Omental fat pad (tissue), 4 donors: ENCODE measurements at places on chromosomes 2 and 18.

DNA sequence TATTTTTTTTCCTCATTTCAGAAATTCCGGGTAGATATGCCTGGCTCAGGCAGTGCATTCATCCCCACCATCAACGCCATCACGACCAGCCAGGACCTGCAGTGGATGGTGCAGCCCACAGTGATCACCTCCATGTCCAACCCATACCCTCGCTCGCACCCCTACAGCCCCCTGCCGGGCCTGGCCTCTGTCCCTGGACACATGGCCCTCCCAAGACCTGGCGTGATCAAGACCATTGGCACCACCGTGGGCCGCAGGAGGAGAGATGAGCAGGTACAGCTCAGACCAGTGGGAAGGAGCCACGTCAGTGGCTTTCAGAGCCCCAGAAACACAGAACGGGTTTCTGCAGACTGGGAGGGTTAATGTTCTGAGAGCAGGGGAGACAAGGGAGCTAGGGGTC lies 11.4 kb downstream of the FOSL2 start:
- no peak for DNase-seq

GRCh38 chr2:179235463-179236108 lies 29.0 kb downstream of the SESTD1 start:
- no peak for DNase-seq

GRCh38 chr2:126699716-126700581 lies 44.0 kb downstream of the GYPC start:
- DNase-seq = no peak

- no peak for DNase-seq
These were observed 1.9 kb upstream of the SYT4 start for GRCh38 chr18:43279015-43279744.

GRCh38 chr18:50697509-50697908 lies 122.3 kb downstream of the MRO start:
- no peak for DNase-seq

DNA sequence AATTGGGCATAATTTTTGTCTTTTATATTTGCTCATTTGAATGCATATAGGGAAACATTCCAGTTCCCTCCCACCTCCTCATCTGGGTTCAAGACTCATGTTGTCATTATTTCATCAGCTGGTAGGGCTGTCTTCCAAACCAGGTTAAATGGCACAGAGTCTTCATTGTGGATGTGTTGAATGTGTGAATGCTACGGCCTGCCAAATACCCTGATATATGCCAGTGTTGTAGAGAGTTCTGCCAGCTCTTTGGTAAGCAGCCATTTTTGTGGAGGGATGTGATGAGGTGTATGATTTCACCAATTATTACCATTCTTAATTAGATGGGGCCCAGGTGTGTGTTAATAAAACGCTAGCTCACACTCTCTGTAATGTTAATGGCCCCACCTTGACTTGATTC lies 121.7 kb downstream of the LYPD6B start:
- DNase-seq = no peak

GRCh38 chr2:25279091-25279651 lies 62.6 kb downstream of the DNMT3A start:
- no peak for DNase-seq

DNA sequence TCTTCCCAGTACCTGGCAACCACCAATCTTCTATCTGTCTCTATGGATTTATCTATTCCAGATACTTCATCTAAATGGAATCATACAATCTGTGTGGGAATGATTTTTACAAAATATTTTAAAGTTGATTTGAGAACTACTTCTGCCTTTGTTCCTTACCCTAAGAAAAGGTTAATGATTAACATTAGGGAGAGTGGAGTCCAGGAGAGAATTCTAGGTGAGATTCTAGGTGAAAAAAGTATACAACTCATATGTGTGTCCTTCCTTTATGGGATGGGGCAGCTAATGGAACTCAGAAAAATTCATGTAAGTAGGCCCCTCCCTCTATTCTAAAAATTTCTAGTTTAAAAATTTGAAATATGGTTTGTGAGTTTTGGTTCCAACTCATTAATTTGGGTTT lies 35.9 kb upstream of the WDSUB1 start:
- DNase-seq = no peak

GRCh38 chr2:237199577-237199976 lies 113.9 kb downstream of the COPS8 start:
- DNase-seq = no peak

GRCh38 chr2:10412380-10412779 lies 35.7 kb downstream of the ODC1 start:
- DNase-seq = no peak

DNA sequence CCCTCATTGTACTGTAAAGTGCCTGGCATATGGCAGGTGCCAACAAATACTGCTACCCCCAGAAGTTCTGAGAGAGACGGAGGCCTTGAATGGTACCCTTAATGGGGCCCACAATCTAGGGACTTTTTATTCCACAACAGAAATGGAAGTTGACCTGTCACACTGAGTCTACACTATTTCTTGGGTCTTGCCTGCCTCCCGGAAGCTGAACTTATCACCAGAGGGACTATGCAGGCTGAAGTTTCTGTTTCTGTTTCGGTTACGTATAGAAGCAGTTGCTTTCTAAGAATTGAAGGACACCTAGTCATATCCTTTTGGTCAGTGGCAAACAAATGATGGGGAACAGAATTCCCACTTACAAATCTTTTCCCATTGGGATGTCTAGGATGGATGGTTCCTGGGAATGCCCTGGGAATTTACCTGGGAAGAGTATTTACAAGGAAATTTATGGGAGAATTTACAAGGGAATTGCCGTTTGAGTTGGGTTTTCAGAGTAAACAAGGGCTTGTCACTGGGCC lies 74.2 kb downstream of the HS1BP3 start:
- no peak for DNase-seq

DNA sequence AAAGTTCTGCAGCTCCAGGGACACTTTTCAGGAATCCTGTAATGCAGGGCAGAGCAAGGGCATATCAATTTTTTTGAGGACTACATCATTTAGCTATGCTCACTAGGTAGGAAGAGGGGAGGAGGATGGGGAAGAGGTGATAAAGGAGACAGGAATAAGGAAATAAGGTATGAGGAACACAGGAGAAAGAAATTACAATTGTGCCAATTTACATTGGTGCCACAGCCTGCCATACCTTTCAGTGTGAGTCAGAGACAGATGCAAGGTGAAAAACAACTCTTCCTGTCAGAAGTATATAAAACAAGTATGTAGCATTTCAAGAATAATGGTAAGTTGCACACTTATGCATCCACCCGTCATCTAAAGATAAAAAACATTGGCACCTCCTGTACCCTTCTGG lies 5.4 kb upstream of the MRPS9 start:
- DNase-seq = no peak

GRCh38 chr2:189305291-189305943 lies 125.9 kb upstream of the COL5A2 start:
- no peak for DNase-seq

GRCh38 chr18:11261486-11261885 lies 112.1 kb upstream of the PIEZO2 start:
- DNase-seq = no peak

GRCh38 chr18:22020127-22020866 lies 149.1 kb upstream of the GATA6 start:
- no peak for DNase-seq

- DNase-seq = no peak
These were observed 55.7 kb downstream of the NCAPH start for GRCh38 chr2:96391153-96391827.

GRCh38 chr2:172295677-172296076 lies 131.7 kb upstream of the ITGA6 start:
- DNase-seq = no peak

DNA sequence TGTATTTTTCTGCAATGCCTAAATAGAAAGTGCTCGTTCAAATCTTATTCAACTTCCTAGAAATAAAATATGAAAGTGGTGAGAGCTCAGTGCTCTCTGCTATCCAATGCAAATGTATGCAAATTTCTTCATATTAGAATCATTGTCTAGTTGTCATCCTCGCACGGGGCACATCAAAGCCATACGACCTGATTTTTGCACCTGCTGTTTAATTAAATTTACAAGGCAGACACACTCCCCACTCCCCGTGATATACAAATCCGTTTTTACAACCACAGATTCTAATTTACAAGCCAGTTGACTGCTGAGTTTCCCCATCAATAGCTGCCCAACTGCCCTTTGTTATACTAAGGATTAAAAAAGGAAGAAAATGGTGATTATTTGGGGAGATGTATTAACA lies 284.6 kb downstream of the RNF144A start:
- DNase-seq = no peak

GRCh38 chr2:217413193-217413592 lies 553.3 kb upstream of the TNP1 start:
- no peak for DNase-seq

GRCh38 chr2:62789518-62789917 lies 84.0 kb downstream of the EHBP1 start:
- no peak for DNase-seq

GRCh38 chr18:41761333-41762018 lies 193.6 kb upstream of the PIK3C3 start:
- no peak for DNase-seq

DNA sequence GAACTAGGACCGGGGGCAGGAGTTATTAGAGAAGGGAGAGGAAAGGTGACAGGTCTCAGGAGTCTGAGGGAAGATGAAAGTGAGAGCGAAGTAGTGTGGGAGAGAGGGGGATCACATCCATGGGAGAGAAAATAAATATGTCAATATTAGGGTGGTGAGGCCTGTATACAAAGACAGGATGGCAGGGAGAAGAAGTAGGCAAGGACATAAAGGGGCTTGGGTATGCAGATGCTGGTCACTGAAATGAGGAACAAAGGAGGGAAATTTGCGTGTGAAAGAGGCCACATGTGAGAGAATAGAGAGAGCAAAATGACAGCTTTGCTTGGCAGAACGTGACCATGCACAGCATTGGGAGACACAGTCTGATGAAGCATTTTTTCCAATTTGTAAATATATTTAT lies 13.6 kb downstream of the METAP1D start:
- no peak for DNase-seq

DNA sequence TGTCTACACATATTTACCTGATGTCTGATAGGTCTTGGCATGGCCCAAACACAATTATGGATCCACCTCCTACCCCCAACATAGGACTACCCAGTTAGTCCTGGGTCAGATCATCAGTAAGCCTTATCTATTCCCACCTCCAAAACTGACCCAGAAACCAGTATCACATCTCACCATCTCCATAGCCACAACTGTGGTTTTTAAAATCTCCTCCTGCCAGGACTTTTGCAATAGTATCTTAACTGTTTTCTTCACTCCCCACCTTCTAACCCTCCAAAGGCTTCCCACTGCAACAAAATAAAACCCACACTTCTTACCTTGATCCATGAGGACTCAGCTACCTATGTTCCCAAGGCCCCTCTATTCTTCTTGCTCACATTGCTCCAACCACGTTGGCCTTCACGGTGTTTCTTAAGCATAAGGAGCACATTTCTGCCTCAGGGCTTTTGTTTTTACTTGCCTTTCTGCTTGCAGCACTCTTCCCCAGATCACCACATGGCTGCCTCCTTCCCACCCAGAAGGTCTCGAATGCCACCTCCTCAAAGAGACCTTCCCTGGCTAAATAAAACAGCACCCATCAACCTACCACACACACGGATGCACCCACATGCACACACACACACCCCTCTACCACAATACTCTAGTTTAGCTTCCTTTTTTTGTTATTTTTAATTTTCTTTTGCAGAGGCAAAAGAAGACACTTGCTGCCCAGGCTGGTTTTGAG lies 125.9 kb upstream of the SLC1A4 start:
- no peak for DNase-seq

- no peak for DNase-seq
These were observed 13.7 kb downstream of the CYB5A start for GRCh38 chr18:74278058-74278457.

- DNase-seq = no peak
These were observed 166.4 kb upstream of the PXDN start for GRCh38 chr2:1910592-1911246.

DNA sequence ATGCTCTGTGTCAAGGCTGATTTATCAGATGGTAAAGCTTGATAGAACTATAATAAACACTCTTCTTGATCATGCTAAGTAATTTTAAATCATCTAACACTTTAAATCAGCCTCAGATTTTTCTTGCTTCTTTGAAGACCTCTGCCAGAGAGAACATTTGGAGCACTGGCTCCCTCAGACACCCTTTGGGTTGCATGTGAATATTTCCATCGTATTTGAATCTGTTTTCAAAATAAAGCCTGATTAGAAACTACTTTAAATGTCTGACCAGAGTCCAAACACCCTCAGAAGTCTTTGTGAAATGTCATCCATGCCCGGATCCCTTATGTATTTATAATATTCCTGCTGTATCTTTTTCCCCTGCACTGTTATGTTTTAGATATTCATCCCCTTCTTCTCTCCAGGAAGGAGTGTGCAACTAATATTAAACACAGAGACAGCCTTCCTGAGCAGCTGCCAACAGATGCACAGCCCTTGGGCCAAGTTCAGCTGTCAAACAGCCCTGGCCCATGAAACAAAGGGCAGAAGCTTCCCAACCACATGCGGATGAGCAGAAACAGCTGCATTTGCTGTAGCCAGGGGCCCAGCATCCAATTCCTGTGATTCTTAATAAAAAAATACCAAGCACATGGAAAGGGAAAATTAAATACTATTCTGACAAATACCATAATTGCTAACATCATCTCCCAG lies 46.5 kb downstream of the DPP10 start:
- no peak for DNase-seq

DNA sequence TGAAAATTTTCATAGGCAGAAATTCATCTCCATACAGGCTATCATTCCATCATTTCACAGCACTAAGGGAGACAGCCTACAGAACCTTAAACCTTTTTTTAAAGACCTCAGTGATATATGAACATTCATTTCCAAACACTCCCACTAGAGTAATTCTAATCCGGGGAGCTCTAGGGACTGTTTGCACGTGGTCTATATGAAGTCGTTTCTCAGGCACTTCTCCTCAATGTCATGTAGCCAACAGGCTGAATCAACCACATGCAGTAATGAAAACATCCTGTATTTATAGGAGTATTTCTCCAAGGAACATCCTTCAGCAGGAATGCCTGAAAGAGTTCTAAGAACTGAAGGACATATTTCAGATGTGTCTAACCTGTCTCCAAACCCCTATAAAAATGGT lies 97.3 kb upstream of the CREB1 start:
- no peak for DNase-seq

DNA sequence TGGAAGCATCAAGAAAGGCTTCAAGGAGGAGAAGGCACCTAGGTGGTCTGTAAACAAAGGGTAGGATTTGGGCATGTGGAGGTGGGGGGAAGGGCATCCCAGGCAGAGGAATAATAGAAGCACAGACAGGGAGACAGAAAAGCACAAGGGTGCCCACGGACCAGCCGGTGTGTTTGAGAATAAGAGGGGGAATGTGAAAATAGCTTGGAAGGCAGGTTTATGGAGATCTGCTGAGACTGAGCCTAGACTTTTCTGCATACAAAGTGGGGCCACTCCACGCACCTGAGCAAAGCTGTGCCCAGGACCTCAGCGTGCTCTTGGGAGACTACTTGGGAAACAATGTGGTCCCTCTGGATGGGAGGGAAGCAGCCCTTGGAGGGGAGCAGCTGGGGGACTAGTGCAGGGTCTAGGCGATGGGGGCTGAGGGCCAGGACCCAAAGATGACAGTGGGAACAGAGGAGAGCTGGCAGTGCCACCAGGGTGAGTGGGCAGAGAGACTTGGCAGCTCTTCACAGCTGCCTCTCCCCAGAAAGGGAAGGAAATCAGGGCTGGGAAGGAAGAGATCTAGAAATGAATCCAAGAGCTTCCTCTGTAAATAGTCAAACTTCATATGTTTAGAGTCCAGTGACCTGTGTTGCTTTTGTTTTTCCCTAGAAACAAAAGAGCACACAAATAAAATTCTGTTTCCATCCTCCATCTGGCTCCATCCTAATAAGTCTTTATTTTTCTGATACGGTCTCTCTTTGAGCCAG lies 110.7 kb upstream of the SMAD7 start:
- no peak for DNase-seq
